ENCODE measurements at places on chromosomes 7 and 10.

DNA sequence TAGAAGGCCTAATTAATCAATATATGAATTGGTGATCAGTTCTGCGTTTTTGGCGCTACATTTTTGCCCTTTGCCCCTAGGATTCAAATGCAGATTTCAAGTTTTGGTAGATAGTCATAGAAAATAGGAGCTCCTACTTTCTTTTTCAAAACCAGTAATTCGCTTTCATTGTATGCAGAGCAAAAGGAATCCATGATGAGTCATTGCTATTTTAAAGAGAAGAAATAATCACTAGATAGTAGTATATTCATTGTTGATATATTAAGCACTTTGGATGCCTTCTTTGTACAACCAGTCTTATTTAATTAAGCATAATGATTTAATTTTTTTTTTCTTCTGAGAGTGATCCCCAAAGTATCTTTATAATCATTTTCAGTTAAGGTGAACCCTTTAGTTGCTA lies 50.3 kb downstream of the CSTF2T start:
- DNase-seq = no peak

GRCh38 chr7:155713384-155713783 lies 68.9 kb downstream of the RBM33 start:
- DNase-seq = no peak

- no peak for DNase-seq
Observed at GRCh38 chr10:22984066-22984465, 56.2 kb downstream of the ARMC3 start.

DNA sequence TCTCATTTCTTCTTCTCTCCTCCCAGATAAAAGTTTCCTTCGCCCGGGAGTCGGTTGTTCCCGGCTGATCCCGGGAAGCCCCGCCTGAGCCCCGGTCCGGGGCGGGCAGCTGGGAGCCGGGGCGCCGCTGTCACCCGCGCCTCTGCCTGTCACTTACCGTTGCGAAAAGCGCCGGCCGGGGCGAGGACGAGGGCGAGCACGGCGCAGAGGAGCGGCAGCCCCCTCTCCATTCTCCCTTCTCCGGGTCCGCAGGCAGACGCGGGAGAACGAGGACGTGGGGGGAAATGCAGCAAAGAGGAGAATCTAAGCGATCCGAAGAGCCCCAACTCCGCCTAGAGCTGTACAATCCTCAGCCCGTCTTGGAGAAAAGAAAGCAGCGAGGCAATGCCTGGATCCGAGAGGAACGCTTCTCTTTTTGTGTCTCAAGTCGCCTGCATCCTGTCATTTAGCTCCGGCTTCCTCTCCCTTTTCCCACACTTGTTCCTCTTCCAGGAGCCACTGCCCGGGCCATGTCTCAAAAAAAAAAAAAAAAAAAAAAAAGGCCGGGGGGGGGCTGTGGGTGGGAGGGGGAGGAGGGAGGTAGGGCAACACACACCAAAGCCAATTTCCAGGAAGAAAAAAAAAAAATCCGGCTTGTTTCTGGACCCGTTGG lies at the start of gene NRP1:
TSS of gene NRP1 (minus strand) at position 515 of the 652 bp plus-strand sequence. CDS start at position 230, 285 bp downstream.
- DNase-seq = no peak

GRCh38 chr7:31171216-31171785 lies 119.2 kb downstream of the ADCYAP1R1 start:
- DNase-seq = no peak

DNA sequence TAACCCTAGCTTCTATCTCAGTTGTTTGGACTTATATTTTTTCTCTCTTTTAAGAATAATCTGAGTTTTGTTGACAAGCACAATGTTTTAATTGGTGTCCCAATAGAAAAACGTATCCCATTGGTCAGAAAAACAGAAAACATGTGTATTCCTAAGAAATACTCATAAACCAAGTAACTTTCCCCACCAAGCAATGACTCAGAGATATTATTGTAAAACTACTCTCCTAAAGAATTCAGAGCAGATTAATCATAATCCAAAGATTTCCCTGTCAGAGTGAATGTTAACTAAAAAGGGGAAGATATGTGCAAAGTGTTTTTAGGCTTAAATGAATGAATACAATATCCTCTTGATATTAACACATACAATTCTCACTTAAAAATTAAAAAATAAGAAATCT lies 29.4 kb upstream of the MBL2 start:
- no peak for DNase-seq

DNA sequence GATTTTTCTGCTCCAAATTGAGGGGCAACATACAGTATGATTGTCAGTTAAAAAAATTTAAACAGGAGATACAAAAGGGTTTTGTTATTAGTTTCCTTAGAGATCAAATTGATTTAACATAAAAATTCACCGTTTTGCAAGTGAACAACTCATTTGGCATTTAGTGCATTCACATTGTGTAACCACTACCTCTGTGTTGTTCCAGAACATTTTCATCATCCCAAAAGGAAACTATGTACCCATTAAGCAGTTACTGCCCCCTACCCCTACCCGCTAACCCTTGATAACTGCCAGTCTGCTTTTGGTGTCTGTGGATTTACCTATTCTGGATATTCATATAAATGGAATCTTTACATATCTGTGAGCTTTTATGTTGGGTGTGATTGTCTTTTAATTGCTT lies 3.1 kb downstream of the ZRANB1 start:
- DNase-seq = no peak

GRCh38 chr10:60230892-60231291 lies 158.8 kb downstream of the ANK3 start:
- DNase-seq = no peak

DNA sequence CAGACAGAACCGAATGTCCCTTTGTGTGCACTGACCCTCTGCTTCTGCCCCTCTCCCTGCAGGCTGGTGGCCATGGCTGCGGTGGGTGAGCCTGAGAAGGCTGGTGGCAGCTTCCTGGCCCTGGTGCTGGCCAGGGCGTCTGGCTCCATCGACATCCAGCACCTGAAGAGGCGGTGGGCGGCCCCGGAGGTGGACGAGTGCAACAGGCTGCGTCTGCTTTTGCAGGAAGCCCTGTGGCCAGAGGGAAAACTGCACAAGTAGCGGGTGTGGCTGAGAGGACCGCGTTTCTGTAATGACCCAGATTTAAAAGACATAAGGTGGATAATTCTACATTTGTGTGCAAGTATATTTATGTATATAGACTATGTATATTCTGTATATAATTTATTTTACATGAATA lies 89.2 kb downstream of the DYNC2I1 start:
- no peak for DNase-seq

DNA sequence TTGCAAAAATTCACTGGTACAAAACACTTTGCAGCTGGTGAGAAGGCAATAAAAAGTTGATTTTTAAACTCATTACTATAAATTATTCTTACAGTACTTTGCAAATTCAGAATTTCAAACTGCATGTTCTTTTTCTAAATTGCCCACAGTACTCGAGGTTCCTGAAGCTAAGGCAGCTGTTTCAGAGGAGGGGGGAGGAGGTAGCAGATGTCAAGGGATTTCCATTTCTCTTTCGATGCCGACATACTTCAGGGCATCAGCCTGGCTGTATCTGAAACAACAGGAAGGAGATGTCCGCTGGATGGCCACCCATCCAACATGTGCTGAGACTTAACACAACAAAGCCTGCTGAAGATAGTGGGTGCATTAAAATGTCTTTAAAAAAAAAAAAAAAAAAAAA lies 76.7 kb downstream of the EZH2 start:
- DNase-seq = no peak

DNA sequence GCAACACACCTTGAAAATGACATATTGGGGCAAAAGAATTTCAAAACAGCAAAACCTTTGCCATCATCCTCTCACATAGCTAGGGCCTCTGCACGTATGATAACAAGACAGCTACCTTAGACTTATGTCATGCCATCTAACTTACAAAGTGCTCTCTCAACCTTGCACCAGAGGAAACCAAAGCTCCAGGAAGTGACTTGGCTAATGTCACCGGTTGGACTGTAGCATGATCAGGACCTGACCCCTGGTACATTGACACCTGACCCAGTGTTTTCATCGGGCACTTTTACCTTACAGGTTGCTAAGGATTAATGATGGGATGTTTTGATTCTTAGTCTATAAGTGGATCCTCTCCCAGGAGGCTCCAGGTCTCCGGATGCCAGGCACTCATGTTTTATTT lies 529.8 kb upstream of the GALNT17 start:
- DNase-seq = no peak

DNA sequence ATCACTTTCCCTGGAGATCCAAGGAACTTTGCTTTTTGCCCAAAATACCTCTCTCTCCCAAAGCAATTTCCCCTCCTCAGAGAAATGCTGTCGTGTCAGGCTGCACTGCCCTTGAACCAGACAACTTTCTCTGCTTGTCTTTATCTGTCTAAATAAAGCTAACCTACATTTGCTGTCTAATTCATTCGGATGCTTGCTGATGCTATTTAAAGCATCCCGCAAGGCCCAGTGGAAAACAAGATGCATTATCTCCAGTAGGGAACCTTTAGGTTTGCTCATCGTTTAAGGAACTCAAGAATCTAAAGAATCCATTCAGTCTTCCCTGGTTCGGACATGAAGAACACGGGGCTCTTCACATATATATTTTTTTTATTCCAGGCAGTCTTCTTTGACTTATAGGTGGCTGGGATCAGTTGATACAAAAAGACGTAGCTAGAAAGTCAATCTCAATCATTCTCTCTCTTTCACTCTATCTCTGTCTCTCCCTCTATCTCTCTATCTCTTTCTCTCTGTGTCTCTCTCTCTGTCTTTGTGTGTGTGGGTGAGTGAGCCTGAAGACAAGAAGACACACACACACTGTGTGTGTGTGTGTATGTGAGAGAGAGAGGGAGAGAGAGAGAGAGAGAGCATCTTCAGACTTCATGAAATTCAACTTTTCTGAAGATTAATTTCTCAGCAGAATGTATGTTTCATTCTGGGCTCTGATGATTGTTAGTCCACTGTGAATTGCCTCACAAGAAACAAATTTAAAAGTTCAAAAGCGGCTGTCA lies 92.8 kb upstream of the MKLN1 start:
- DNase-seq = no peak

DNA sequence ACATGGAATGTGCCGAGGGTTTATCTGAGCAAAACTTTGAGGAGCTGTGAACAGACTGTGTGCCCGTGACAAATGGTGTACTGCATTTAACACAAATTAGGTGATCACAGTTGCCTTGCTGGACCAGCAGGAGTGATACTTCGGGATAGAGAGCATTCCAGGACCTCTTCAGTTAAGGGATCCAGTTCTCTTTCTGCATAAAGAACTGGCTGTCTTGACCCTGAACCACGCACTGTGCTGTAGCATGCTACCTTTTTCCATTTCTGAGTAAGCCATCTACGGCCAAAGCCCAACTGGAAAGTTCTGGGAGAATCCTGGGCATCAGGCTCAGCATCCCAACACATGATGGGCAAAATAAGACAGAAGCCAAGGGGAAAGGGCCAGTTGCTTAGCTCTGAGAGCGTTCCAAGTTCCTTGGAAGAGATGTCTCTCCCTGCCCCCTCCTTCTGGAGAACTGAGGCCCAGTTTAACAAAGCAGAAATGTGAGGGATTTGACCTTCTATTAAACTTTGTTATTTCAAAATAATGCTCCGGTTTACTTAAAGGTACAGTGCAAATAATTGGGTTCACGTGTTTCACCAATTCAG lies 37.9 kb upstream of the ADD3 start:
- no peak for DNase-seq

DNA sequence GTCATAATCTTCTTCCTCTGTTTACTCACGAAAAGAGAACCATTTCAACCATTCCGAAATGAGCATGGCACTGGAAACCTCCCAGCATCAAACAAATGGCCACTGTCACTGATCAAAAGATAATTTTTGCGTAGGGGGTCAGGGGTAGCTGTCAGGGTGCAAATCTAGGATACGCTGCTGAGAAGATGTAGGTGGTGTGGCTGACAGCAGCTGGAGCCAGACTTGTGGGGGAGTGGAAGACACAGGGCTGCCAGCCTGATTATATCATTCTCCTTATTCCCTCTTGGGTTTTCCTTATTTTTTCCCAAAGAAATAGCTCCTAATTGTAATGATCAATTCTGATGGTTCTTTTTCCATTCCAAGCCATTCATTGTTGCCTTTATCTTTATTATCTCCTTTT lies 266.1 kb downstream of the SORCS1 start:
- no peak for DNase-seq

DNA sequence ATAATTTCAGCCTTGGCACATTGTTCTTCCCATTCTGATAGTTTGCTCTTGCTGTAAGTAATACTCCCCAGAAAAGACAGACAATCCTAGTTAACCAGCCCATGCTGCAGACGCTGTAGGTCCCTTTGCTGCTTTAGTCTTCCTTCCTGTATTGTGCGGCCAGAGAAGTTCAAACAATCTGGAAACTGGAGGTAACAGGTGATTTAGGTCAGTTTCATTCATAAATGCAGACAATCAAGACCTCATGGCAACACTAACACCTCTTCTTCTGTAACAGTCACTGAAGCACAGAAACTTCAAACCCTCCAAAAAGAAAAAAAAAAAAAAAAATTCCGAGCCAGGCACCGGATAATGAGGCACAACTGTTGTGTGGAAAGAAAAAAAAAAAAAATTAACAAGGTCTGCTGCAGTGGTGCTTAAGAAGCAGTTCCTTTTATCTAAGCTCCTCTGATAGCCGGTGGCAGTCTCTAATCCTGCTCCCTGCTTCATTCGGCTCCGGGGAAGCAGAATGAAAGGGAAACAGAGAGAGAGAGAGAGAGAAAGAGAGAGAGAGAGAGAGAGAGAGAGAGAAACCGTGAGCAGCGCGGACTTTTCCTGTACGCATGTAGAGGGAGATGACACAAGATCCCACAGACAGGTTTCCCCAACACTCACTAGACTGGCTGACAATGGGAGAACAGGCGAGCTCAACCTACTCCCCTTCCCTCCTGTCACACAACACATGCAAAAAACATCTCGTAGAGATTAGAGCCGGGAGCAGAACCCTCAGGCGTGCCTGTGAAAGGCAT lies at the start of gene SEMA3A:
TSS of gene SEMA3A (minus strand) at position 306 of the 788 bp plus-strand sequence. CDS start at position 103, 203 bp downstream.
- no peak for DNase-seq

GRCh38 chr10:69406302-69406811 lies 10.4 kb downstream of the TACR2 start:
- DNase-seq = no peak

DNA sequence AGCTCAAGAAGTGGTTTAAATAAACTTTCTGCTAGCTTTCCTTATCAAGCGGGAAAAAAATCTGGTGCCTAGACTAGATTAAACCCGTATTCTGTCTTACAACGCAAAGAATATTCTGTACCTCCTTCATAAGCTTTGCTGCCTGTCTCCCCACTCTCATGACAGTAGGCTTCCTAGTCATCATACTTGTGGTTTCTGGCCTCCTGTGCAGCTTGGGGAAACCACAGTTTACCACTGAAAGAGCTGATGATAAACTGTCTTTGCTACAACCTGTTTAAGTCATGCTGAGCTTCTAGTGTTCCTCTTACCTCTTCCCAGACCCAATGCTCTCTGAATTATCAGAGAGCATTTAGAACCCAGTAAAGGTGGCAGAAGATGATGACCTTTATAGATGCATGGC lies 55.0 kb downstream of the PODXL start:
- DNase-seq = no peak

- DNase-seq = no peak
Observed at GRCh38 chr10:21520949-21521348, 4.5 kb downstream of the SKIDA1 start.
